ENCODE measurements at places on chromosomes 6 and 20. TPM values are rescaled to one million over a fixed set of nuclear protein-coding genes. Genes with fewer than 3 reads are reported as not detected.

Gene SLC22A7
- not detected for total RNA-seq

GRCh38 chr20:13284830-13285229, 63.8 kb downstream of the ISM1 start:
- DNase-seq, result no peak

GRCh38 chr20:17584689-17585088, 14.8 kb downstream of the DSTN start:
- no peak for DNase-seq

DNA sequence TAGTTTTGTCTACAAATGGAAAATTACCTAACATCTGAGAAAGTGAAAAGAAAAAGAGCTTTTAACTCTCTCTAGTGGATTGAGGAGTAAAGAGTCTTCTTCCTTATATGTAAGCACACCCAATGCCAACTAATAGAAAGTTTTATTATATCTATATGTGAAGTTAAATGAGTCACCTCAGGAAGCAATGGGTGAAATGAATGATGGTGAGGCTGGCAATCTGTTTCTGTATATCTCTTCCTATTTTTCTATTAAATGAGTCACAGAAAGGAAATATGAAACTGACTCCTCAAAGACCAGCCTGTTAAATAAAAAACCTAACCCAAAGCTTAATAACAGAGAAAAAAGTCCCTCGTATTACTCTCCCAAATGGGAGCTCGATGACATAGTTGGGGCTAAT, 71.3 kb downstream of the OTOR start:
- DNase-seq, result peak; percentile 14

GRCh38 chr6:18829272-18829870, 442.2 kb downstream of the RNF144B start:
- DNase-seq, result no peak

DNA sequence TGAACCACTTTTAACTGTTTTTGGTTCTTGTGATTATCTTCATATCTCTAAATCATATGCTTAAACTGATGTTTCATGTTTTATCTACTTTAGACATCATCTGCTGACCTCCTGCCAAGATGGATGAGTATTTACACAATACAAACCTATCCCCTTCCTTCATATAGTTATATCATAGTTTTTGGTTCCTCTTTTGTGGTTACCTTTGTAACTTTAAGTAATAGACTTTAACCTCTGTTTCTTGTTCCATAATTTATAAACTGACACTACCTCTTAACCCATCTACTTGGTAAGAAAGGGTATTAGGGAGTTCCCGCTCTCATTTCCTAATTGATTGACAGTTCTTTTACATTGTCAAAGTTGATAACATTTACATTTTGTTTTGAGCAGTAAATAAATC, 11.9 kb downstream of the PCMT1 start:
- no peak for DNase-seq

Measured in endothelial cell of umbilical vein (primary cell).